ENCODE measurements at places on chromosomes 11 and 22.

DNA sequence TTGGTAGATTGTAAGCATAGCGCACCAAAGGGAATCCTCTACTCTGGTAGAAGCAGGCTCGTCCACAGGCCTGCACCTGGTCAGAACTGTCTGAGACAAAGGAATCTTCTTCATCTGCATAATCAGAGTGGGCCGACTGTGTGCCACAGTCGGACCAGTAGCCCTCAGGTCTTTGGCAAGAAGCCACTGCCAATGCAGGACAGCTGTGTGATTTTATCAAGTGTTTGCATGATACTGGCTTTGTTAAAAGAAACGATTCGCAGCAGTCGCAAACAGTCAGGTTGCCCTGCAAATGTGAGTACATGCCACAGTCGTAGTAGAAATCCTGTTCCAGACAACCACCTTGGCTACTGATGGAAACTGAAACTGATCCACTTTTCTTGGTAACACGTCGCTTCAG, 4.9 kb upstream of the CCDC34 start:
- no peak for DNase-seq

GRCh38 chr11:88106666-88107065, 68.6 kb downstream of the RAB38 start:
- DNase-seq = no peak

DNA sequence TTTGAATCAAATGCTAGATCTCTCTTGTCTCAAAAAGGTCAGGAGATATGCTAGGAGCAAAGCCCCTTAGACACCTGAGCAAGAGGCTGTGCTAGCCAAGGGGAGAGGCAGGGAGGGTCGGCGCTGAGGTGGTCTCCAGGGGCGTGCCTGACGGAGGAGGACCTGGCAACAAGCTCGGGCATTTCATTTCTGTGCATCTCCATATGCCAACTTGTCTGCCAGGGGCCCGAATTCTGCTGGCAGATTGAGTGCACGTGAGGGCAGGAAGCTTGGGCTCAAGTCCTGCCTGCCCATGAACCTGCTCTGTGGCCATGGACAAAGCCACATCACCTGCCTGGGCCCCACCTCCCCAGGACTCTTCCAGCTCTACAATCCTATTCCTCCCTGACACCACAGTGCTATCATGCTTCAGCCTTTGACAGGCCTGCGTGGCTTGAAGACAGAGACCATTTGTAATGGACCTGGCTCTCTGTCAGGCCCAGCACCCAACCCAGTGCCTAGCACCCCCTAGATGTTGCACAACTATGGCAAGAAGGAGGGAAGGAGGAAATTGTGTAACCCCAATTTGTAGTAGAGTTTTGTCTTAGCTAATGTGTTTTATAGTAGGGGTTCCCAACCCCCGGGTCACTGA, 16.3 kb upstream of the VSIG10L2 start:
- no peak for DNase-seq

DNA sequence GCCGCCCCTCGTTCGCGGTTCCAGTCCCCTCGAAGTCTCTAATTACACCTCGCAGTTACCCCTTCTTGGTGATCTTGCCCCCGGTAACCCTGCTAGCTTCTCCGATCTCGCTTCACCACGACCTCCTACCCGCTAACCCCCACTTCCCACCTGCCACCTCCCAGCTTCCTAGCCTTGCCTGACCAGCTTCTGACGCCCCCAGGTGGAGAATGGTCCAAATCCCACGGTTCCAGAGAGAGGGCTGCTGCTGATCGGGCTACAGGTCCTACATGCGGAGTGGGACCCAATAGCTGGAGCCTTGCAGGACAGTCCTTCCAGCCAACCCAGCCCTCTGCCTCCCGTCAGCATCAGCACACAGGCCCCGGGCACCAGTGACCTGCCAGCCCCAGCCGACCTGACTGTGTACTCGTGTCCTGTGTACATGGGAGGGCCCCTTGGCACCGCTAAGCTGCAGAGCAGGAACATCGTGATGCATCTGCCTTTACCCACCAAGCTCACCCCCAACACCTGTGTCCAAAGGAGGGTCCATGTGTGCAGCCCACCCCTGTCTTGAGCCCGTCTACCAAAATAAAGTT, 31.9 kb downstream of the RRP8 start:
- DNase-seq = no peak

DNA sequence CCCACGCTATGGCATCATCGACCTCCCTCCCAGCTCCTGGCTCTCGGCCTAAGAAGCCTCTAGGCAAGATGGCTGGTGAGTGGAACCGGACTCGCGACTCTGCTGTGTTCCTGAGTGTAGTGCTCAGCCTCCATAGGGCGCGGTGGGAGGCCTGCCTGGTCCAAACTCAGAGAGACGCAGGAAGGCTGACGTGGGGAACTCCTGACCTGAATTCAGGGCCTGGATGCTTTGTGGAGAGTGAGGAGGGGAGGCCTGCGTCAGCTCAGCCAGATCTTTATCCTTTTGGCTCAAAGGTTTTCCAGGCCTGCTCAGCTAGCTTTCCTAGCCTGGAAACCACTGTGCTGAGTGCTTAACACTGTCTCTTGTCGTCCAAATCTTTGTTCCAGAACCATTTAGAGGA, 8.0 kb downstream of the TIRAP start:
- no peak for DNase-seq

GRCh38 chr22:23147617-23148387, 2.5 kb downstream of the RAB36 start:
- no peak for DNase-seq
